NCI-H2081 treated with DMSO at 0.1 percent for 48 hours (cell line): ENCODE measurements at places on chromosomes 6 and 20.

DNA sequence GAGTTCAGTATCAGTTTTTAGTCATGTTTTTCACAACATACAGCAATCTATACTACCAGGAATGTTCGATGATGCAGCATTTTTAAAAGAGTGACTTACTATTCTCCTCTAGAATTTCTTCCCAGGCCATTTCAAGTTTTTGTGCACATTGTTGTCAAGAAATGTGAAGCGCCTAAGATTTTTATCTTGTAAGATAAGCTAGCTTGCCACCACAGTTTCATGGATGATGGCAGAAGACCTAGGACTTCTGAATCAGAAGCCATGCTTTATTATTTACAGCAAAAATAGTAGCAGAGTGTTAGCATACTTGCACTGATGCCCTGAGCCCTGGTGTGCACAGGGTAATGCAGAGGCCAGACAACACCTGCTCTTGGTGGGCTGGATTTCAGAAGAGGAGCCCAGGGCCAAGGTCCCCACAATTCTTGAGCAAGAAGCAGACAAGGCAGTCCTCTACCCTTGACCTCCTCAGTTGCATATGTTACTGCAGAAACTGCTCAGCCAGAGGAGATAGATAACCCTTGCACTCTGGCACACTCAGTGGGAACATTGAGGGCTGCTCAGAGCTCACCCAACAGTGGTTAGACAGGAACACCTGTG lies 99.2 kb downstream of the QKI start:
- no peak for DNase-seq

- no peak for DNase-seq
These were observed 9.4 kb upstream of the TAF8 start for GRCh38 chr6:42040856-42041480.

- no peak for DNase-seq
These were observed 60.7 kb upstream of the ADGRG6 start for GRCh38 chr6:142241061-142241460.

DNA sequence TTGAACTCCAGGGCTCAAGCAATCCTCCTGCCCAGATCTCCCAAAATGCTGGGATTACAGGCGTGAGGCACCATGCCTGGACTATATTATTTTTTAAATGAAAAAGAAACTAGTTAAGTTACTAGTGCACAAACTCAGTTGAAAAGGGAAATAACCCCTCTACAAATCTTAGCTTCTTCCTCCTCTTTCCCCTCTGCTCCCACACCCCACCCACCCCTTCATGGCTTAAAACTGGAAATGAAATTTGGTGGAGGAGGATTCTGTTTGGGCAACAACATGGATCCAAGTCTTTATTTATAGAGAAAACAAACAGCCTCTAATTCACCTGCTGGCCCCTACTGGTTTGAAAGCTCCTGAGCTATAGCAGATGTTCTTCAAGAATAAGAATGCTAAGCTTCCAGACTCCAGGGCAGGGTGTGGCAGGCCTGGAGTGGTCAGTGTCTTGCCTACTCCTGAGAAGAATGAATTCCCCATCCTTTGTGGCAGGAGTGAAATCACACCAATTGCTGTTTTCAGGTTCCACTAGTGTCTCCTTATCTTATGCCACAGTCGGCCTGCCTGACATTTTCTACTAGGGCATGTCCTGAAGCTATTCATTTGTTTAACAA lies 73.5 kb downstream of the ZFP64 start:
- no peak for DNase-seq

DNA sequence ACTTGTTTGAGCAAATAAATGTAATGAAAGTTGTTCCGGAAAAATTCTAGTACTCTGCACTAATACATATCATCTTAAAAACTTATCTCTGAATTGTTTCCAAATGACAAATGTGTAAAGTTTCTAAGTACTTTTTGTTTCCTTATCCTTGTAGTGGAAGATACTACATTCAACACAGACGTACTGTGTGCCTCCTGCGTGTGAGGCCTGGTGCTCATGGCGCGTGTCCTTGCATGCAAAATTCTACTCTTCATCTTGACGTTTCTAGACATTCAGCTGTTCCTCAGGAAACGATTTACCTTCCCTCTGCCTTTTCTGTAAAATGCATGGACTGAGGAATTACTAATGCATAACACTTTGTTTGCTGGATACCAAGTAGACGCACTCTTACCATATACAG lies 11.5 kb downstream of the DLL1 start:
- no peak for DNase-seq
